DMS 273 treated with DMSO at 0.1 percent for 48 hours (cell line): ENCODE measurements at places on chromosomes 12 and 14.

- no peak for DNase-seq
Observed at GRCh38 chr14:104702106-104702505, 12.7 kb downstream of the INF2 start.

- DNase-seq: no peak
Observed at GRCh38 chr12:65894088-65894487, 69.8 kb downstream of the HMGA2 start.

GRCh38 chr12:29253906-29254625, 105.0 kb downstream of the FAR2 start:
- peak; percentile 72 for DNase-seq

GRCh38 chr14:34275078-34275477, 187.0 kb downstream of the SPTSSA start:
- DNase-seq: no peak

DNA sequence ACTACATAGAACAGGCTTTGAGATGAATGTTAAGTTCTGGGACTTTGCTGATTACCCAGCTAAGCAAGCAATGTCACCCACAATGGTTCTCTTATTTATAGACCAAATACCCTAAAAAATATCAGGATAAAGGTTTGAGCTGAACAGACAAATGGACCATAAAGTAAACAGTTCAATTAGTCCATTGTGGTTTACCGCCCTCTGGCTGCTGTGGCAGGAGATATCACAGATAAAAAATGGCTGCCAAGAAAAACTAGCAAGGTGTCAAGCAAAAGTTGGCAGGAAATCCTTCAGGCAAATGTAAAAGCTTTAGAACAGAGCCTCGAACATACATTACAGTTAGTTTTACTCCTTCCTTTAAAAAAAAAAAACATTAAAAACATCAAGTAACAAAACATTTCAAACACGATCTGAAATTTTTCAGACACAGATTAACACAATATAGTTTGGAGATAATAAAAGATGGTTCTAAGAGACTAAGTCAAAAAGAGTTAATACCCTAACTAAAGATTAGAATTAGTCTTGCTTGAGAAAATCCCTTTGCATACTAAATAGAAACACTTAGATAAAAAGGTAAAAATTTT, 41.3 kb downstream of the MED13L start:
- DNase-seq: peak; percentile 16

DNA sequence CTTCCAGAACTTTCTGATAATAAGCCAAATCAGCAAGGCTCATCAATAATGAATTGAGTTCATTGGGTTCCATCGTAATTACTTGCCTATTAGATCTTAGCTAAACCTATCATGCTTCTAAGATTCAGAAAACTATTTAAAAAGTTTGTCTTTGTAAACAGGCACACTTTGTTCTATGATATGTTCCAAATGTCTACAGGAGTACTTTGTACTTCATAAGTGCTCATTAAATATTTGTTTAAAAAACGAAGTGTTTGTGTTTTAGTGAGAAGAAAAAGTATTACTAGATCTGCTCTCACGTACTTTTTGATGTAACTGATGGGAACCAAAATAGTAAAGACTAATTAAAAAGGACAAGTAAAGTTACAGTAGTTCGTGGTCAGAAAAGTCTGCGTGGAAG, 172.8 kb upstream of the FLRT2 start:
- DNase-seq: no peak

- no peak for DNase-seq
Observed at GRCh38 chr14:30957813-30958370, 67.6 kb upstream of the AP4S1 start.

GRCh38 chr12:121470751-121471150, 70.8 kb downstream of the RNF34 start:
- DNase-seq: no peak

- DNase-seq: no peak
Observed at GRCh38 chr12:124251186-124251585, 43.7 kb upstream of the RFLNA start.

DNA sequence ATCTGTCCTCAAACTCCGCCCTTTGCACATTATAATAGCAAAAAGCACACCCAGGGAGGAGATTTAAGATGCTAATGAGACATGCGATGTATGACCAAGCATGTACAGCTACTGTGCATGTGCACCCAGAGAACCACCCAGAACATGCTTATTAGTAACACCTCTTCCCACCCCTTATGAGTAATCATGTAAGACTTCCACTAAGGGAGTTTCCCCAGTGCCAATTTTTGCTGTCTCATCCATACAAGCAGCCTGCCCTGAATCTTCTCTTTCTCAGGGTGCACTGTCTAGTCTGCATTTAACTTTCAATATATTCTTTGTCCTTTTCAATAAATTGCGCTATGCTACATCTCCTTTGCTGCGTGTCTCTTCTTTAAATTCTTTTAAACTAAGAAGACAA, 830.0 kb upstream of the NOVA1 start:
- DNase-seq: no peak

DNA sequence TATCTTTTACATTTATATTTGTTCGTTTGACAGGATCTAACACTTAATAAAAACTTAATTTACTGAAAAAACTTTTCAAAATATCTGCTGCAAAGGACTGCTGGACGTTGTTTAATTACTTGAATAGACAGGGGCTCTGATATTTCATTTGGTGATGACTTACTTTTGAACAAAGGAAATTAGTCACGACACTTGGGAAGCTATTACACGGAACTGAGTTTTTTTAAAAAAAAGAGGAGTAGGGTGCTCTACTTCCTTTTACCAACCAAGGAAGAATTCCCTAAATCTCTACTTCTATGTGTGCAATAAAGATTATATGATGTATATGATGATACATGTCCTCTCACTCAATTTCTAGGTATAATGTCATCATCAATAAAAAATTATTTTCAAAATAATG, 4.7 kb downstream of the FGD6 start:
- DNase-seq: no peak

GRCh38 chr14:104135904-104136471, 2.4 kb upstream of the KIF26A start:
- DNase-seq: no peak

DNA sequence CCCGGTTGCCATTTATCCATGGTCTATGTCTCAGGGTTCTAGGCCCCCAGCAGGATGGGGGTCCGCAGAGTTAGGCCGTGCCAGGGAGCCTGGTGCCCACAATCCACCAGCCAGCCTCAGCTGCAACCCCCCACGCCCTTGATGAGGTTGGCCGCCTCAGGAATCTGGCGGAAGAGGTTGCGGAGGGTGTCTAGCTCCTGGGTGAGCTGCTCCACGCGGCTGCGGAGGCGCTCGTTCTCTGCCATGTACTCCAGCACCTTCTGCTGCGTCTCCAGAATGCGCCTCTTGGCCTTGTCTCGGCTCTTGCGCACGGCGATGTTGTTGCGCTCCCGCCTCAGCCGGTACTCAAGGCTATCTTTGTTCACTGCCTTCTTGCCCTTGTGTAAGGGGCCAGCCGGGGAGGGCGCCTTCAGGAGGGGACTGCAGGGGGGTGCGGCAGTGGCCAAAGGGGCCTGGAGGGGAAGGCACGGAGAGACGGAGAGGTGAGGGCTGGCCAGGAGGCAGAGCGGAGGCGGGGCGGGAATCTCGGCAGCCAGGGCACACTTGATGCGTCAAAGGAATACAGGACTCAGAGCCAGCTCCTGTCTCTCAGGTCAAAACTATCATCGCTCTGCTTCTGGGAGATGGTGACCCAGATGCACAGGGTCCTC, 1.6 kb downstream of the CEBPE start:
- DNase-seq: no peak

DNA sequence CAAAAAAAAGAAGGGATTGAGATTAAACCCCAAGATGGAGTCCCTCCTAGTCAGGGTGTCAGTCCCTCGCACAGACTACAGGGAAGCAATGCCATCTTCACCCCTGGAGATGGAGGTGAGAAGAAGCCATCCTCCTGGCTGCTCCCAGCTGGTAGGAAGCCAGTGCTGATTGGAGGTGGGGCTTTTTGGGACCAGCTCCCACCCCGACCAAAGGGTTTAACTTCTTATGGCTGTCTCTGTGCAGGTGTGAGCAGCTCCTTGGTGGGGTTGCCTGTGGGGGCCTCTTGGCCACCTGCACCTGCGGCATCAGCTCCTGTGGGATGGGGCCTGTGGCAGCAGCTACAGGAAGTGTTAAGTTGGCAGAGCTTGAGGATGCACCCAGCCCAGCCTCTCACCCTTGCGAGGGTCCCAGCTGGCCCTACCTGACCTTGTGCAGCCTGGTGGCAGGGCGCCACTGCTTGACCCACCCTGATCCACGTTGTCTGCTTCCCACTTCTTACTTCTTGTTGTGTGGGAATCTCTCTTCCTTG, 3.8 kb upstream of the KRT86 start:
- DNase-seq: no peak

DNA sequence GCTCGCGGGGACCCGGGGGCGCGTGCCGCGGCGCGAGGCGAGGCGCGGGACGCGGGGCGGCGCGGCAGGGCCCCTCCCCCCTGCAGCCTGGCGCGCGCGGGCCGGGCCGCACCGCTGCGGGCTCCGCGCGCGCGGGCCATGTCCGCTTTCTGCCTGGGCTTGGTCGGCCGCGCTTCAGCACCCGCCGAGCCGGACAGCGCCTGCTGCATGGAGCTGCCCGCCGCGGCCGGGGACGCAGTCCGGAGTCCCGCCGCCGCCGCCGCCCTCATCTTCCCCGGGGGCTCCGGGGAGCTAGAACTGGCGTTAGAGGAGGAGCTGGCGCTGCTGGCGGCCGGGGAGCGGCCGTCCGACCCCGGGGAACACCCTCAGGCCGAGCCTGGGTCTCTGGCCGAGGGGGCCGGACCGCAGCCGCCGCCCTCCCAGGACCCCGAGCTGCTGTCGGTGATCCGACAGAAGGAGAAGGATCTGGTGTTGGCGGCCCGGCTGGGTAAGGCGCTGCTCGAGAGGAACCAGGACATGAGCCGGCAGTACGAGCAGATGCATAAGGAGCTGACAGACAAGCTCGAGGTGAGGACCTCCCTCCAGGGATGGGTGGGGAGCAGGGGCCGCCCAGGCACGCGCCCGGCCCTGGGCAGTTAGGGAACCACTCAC, 820 bp downstream of the BICDL1 start:
- DNase-seq: no peak

- DNase-seq: no peak
Observed at GRCh38 chr12:3250576-3250975, 173.4 kb downstream of the TSPAN9 start.

DNA sequence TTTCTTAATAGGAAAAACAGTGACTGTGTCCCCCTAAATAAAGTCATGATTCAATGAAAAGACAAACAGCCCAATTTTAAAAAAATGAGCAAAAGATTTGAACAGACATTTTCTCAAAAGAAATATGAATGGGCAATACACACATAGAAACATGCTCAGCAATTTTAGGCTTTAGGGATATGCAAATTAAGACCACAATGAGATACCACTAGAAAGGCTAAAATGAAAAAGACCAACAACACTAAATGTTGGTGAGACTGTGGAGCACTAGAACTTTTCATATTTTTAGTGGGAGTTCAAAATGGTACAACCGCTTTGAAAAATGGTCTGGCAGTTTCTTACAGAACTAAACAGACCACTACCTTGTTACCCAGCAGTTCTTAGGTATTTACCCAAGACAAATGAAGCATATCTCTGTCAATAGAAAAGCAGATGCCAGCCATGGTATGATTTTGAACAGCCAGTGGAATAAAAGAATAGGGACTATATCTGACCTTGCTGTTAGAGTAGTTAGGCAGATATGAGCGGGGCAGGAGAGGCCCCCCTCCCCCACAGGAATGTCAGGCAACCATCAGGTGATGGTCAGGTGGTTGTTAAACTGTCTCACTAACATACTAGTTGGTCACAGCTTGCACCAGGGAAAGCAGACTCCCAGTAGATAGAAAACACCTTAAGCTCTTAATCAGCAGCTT, 108.8 kb downstream of the PRKCH start:
- no peak for DNase-seq

DNA sequence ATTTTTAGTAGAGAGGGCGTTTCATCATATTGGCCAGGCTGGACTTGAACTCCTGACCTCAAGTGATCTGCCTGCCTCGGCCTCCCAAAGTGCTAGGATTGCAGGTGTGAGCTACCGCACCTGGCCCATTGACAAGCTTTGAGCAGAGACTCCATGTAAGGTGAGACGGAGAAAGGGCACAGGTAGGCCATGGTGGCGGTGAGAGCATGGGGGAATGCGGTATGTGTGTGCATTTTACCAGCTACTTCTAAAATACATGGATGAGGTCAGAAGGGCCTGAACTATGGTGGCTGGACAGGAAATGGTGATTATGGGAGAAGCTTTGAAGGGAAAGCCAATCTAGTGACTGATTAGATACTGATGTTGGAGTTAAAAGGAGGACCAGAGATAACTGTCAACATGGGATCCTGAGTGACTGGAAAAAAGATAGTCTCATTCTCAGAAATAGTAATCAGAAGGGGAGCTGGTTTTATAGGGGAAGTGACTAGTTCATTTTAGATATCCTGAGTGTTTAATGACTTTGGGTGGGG, 21.9 kb upstream of the PTPRB start:
- no peak for DNase-seq

DNA sequence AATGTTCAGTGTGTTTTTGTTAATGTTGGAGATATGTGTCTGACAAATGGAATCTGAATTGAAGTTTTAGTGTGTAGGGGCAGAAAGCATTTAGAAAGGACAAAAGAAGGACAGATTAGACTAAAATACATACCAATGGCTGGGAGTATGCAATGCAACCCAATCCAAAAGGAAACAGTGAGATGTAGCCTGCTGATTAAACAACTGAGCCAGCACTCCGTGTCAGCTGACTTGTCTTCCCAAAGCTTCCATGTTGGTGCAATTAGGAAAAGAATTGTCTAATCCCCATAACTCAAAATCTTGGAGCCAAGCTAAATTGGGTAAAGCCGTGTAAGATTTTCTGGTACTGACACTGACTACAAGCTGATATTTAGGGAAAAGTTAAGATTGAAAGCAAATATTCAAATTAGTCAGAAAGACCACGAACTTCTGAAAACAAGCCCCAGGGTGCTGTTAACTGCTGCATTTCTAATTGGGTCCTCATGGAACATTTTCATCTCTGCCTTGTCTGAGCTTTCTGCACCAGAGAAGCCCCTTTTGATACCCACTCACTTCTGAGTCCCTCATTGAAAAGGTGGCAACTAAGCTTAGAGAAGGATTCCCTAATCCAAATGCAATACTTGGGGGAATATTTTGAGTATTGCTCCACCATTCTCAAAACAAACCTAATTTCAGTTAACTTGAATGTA, 109.1 kb downstream of the DAD1 start:
- no peak for DNase-seq

GRCh38 chr12:2551412-2551900, 243.3 kb upstream of the FKBP4 start:
- DNase-seq: no peak

- no peak for DNase-seq
Observed at GRCh38 chr12:39028382-39028781, 123.0 kb upstream of the CPNE8 start.

GRCh38 chr14:54599966-54600716, 33.2 kb downstream of the SAMD4A start:
- no peak for DNase-seq
